ENCODE measurements at places on chromosomes 7 and 10.

GRCh38 chr10:110304394-110304779 lies 333 bp downstream of the SMNDC1 start:
- no peak for DNase-seq

DNA sequence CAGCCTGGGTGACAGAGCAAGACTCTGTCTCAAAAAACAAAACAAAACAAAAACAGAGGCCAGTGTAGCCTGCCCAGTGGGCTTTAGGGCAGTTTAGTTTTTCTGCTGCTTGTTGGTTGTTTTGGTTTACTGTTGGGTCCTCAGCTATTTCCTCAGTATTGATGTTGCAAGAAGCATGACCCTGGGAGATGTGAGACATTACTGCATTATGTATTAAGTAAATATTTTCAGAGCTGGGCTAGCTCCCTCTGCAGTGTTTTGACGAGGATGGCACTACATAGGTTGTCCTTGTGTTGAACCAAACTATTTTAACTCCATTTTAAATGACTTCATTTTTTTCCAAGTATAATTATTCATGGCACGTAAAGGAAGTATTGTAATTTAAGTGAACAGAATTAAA lies 4.8 kb downstream of the AKAP9 start:
- no peak for DNase-seq

DNA sequence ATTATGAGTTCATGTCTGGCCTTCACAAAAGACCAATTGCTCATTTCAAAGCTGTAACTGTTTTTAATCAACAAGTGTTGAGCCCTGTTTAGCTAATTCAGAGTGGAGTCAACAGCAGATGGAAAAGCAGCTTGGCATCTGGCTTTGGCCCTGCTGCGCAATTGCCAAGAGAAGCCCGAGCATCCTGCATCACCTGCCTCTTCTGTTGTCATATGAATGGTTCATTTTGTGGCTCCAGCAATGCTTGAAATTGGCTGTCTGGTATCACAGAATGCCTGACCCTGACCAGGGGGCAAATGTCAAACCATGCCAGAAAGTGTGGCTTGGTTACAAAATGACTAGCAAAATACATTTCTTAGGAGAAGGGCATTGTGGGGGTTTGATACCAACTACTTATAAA lies 296.5 kb upstream of the PHF14 start:
- no peak for DNase-seq

DNA sequence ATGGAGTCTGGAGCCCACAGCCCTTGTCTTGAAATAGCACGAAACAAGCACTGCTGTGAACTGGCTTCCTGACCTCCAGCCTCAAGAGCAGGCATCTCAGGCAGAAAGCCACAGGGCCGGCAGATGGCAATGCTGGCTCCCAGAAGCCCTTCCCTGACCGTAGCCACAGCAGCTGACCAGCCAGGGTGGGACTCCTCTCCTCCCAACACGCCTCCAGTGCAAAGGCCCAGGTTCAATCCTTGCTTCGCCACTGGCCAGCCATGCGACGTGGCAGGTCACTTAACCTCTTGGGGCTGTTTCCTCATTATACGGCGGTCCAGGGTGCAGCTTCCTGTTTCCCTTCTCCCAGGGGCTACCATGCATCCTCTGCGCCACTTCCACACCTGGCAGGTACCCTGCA lies 12.8 kb downstream of the PRKAG2 start:
- no peak for DNase-seq

- no peak for DNase-seq
Observed at GRCh38 chr7:54904986-54905385, 113.8 kb upstream of the EGFR start.

DNA sequence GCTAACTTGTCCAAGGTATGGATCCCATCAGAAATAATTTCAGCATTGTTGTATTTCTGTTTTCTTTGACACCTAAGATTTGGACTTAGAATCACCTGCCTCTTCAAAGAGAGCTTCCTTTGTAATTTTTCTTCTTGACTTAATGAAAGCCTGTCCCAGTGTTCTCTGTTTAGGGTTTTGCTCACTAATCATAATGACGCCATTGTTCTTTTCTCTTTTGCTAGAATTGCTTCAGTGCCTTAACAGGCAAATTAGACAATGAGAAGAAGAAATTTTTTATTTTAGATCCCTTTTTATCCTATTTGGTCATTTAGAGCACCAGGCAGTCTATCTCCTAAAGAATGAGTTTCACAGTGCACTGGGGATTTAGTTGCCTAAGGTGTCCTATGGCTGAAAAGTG lies 128.5 kb downstream of the SND1 start:
- no peak for DNase-seq

DNA sequence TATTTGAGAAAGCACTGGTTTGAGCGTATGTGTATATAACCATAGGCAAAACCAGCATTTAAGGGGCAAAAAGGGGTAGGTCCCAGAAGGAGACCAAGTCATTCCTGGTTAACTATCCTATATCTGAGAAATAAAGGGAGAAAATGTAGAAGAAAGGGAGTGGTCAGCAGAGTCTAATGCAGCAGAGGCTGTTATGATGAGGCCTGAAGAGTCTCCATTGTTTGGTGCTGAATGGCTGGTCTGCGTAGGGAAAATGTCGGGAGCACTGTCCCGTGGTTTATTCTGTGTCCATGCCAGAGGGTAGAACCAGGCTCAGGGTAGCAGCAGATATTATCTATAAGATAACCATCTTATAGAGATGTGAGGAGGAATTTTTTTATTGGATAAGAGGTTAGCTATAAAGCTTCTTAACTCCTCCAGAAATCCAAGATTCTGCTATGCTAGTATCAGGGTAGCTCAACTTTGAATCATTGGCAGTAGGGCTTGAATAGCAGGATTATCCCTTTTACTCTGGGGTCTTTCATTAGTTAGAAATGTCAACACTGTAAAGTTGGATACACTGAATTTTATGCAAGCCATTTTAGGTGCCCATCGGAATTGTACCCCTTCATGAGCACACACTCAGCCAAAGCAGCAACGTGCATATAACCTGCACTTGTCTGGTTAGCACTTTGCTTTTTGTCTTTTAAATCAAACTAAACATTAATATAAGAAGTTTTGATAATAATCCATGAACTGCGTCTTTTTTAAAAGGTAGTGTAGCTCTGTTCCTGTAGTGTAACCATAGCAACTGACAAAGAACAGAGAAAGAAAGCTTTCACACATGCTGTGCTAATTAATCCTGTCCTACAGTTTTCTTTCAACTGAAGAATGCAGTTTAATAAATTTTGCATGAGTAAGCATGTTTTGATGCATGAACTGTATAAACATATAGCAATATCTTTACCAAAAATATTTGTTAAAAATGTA lies 312.0 kb upstream of the FZD1 start:
- DNase-seq: peak; percentile 34

GRCh38 chr10:6342096-6342685 lies 139.5 kb downstream of the PFKFB3 start:
- DNase-seq: no peak

- DNase-seq: no peak
Observed at GRCh38 chr7:1083729-1084657, 3.9 kb upstream of the GPER1 start.

GRCh38 chr10:100742936-100743335 lies 2.4 kb upstream of the PAX2 start:
- no peak for DNase-seq

DNA sequence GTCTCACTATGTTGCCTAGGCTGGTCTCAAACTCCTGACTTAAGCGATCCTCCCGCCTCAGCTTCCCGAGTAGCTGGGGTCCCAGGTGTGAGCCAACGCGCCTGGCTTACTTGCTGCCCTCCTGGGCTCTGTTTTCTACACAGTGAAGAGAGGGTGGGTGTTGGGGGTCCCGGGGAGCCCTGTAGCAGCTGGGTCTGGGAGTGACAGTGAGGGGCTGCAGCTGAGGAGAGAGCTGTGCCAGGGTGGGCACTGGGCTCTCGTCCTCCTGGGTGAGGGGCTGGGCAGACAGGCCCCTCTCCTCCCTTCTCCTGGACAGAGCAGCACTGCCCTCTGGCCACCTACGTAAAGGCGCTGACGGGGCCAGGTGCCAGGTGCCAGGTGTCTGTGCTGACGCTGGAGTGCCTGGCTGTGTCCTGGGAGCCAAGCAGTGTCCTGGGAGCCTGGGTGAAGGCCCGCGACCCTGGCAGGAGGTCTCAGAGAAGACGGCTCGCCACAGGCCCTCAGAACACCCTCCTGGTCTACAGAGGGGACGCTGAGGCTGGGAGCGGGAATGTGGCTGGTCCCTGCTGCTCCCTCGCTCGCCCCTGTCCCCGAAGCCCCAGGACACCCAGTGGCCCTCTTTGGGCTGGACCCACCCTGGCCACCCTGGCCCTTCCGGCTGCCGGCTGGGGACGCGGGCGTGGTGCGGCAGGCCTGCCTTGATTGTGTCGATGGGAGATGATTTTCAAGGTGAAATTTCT lies 35.6 kb downstream of the UNCX start:
- DNase-seq: no peak

GRCh38 chr10:123236126-123236525 lies 81.9 kb downstream of the BUB3 start:
- DNase-seq: no peak

DNA sequence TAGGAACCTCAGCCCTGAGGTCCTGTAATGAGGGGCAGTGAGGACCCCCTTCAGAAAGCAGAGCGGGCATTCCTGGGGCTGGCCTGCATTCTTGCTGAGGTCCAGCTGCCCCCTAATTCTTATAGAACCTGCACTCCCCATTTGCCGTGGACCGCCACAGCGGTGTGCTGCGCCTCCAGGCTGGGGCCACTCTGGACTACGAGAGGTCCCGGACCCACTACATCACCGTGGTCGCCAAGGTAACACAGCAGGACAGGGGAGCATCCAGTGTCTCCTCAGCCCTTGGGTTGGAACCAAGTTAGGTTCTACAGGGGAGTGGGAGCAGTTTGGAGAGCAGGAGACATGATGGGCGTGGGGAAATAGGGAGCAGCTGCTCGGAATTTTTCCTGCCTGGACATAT lies 7.3 kb downstream of the CDHR1 start:
- DNase-seq: no peak

DNA sequence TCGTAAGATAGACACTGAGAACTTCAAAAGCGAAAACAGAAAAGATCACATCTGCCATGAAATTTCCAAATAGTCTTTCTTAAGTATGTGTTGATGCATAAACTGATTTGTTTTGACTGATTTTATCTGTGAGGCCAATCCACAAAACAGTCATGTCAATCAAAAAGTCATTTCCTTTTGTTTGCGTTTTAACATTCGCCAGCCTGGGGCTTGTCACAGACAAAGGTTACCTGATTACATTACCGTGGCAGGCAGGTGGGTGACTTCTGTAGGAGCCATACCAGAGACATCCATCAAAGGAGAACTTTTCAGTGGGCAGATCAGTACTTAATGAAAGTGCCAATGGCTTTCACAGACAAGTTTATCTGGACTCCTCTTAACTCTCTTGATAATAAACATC lies 45.5 kb upstream of the BET1 start:
- peak; percentile 36 for DNase-seq

- DNase-seq: no peak
Observed at GRCh38 chr10:132484922-132485321, 52.7 kb upstream of the INPP5A start.

DNA sequence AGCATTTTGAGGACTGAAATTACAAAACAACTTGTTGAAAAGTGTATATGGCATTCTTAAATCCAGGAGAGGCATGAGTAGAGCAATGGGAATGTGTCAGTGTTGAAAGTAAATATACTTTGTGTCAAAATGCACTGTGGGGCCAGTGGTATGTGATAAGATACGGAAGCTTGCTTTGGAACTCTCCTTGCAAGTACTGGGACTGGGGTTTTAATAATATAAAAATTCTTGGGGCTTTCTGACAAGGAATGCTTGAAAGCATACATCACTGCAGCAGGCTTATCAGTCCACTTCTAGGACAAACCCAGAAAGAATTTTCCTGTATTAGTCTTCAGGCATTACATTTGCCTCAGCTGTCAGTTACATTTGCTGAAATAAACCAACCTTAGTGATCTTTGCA lies 472.8 kb upstream of the FZD8 start:
- DNase-seq: no peak

GRCh38 chr10:132365102-132365501 lies 31.9 kb upstream of the PWWP2B start:
- DNase-seq: no peak

DNA sequence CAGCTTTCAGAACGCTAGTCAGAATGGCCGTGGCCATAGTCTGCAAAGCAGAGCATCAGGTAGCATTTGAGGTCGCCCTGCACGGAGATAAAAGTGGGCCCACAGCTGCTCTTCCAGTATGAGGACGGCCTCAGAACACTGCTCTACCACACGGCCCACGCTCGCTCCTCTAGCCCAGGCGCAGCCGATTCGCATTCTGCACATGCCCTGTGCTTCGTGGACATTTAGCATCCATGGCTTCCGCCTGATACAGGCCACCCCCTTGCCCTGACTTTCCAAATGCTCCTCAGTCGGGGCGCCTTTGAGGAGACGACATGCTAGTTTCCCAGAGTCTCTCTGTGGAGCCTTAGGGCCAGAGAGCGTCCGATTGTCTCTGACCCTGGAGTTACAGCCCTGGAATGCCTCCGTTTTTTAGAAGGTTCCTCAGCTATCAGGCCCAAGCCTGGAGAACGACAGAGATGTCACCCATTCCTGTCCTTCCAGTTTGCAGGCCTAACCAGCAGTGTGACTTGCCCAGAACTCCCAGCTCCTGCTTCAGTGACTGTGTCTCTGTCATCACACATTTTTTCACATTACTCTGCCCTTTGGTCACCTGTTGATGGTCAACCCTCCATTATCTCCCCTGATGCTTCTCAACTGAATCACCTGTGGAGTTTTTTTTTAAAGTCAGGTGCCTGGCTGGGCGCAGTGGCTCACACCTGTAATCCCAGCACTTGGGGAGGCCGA lies 14.3 kb downstream of the STRA8 start:
- DNase-seq: no peak

DNA sequence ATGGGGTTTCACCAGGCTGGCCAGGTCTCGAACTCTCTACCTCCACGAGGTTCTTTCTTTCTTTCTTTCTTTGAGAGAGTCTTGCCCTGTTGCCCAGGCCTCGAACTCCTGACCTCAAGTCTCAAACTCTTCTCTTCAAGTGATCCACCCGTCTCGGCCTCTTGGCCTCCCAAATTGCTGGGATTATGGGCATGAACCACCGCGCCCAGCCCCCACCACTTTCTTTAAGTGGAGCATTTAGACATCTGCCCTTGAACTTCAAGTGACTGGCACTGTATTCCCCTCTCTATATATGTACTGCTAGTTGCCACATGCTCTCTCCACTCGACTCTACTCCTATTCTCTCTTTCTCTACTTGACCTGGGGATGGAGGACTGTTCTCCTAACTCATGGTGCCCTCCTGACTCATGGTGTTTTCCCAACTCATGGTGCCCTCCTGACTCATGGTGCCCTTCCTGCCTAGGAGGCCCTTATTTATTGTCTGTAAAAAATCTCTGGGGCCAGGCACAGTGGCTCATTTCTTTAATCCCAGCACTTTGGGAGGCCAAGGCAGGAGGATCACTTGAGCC lies 19.3 kb upstream of the ACHE start:
- DNase-seq: no peak

DNA sequence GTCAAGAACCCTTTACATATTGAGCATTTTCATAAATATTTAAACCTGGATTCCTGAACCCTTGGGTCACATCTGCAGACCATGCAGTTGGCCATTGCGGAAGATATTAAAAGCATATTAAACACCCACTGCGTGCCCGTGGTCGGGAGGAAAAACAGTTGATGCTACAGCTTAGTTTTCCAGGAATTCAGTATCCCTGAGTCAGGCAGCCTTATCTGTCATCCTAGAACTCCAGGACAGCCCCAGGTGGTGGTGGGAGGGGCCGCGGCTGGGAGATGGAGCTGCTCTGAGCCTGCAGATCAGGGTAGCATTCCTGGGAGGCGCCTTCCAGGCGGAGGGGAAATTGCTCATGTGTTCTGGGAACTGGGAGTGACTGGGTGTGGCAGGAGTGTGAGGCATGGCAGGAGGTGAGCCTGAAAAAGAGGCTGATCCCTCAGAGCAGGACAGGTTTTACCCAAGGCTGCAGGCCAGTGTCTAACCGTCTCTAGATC lies 222.9 kb upstream of the SH2B2 start:
- no peak for DNase-seq

Measured in NCI-H748 treated with DMSO at 0.1 percent for 48 hours (cell line).